ENCODE measurements at places on chromosomes 2 and 18.

DNA sequence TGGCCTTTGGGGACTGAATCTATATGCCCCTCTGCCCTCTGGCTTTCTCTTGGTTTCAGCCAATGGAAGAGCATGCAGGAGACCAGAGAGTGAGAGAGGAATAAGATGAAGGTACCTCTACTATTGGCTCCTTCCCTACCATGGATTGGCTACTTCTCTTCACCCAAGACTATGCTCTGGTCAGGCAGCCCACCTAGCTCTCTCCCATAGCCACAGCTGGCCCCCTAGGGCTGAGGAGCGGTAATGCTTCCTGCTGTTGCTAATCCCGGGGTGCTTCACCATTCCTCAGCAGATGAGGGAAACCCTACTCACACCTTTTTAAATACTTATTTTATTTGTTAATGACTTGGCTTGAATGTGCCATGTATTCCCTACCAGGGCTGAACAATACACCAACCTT, 142.4 kb downstream of the MREG start:
- peak; percentile 7 for DNase-seq

DNA sequence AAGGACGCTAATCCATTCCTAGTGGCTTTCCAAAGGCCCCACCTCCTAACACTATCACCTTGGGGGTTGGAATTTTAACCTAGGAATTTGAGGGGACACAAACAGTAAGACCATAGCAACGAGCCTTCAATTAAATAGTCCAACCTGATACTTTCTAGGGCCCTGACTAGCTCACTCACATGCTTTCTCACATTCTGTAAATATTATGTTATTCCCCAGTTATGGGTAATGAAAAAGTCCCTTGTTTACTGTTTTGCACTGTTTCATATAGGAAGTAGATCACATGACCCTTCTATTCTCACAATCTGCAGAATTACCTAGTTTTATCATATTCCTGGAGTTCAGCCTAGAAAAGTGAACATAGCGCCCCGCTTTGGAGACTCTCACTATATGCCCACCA, 1212.1 kb upstream of the ACVR2A start:
- DNase-seq: no peak

GRCh38 chr2:109326306-109326705, 197.3 kb downstream of the SH3RF3 start:
- no peak for DNase-seq

DNA sequence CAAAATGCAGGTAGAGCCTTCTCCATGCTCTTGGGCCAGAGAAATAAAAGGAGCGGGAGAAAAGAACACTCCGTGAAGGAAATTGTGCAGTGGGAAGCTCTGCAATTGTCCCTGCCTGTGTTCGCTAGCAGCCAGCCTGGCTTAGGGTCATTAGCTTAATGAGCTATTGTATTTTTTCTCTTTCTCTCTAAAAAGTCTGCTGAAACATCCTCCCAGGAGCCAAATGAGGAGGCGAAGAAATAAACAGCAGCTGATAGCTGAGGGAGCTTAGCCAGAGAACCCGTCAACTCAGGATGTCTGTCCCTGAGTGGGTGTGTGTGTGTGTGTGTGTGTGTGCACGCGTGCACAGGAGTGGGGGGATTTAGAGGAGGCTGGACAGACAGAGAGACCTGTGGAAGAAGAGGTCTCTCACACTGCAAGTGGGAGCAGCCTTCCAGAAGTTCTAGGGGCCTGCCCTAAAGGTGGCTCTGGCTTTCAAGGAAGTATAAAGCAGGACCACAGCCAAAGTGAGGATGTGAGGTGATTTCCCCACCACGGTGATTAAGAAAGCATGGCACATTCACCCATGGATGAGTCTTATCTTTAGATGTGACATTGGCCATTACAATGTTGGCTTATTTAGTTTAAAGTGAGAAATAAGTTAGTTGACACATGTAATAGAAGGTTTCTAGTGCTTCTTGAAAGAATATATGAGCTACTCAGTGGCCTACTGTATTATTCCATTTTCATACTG, 690.4 kb downstream of the RNF144A start:
- DNase-seq: no peak

- DNase-seq: no peak
Observed at GRCh38 chr18:22817844-22818243, 115.3 kb upstream of the RBBP8 start.

DNA sequence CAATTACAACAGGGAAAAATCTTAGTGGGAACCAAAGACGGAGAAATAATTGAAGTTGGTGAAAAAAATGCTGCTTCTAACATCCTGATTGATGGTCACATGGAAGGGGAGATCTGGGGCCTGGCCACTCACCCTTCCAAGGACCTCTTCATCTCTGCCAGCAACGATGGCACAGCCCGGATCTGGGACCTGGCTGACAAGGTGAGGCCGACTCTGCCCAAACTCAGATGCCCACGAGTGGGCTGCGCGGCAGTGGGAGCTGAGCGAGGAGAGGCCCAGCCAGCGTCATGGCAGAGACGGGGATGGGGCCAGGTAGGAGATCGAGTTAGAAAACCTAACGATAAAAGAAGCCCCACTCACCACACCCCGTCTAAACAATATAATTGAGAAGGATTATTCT, 87.7 kb downstream of the RTN4 start:
- DNase-seq: no peak

DNA sequence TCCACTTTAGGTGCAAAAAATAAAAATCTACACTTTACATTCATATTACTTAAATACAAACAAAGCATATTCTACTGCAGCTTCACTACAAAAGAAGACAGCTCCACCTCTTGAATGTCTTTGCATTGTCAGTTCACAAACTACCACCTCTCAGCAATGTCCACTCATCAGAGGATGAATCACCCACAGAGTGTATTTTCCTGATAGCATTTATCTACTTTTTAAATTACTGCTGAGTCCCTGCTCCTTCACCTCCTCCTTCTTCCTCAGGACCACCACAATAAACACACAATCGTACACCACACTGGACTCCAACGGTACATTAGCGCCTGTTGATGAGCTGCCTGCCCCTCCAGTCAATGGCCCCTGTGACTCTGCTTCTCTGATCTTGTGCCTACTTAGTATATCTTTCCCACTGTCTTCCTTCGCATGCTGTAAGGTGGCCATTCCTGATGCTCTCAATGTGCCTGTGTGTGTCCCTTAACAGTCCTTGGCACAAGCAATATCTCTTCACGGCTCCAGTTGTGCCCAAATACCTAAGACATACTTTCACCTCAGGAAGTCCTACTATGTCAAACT, 120.9 kb downstream of the DHRS9 start:
- DNase-seq: no peak

DNA sequence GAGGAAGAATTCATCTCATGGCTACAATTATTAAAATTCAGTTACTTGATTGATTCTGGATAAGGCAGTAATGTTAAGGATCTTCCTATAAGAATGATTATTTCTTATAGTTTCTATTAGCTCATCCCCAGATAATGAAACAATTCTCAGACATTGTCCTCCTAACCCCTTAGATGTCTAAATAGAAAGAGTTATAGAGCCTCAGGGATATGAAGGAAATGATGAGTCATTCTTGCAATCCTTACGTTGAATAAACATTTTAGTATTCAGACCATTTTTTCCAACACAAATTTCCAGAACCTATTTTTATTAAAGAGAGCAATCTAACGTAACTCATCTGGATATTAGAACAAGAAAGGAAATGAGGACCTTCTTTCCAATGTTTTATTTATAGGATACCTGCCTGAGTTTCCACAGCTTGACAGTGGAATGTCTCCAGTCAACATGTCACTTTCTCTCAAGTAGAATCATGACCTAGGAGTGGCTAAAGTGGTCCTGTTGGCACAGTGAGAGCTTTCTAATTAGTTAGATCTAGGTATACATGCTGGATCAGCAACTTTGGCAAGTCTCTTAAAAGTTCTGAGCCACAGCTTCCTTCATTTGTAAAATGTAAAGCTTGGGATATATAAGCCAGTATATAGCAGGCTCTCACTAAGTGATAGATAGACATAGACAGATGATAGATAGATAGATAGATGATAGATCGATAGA, 88.0 kb upstream of the RAB27B start:
- DNase-seq: no peak

DNA sequence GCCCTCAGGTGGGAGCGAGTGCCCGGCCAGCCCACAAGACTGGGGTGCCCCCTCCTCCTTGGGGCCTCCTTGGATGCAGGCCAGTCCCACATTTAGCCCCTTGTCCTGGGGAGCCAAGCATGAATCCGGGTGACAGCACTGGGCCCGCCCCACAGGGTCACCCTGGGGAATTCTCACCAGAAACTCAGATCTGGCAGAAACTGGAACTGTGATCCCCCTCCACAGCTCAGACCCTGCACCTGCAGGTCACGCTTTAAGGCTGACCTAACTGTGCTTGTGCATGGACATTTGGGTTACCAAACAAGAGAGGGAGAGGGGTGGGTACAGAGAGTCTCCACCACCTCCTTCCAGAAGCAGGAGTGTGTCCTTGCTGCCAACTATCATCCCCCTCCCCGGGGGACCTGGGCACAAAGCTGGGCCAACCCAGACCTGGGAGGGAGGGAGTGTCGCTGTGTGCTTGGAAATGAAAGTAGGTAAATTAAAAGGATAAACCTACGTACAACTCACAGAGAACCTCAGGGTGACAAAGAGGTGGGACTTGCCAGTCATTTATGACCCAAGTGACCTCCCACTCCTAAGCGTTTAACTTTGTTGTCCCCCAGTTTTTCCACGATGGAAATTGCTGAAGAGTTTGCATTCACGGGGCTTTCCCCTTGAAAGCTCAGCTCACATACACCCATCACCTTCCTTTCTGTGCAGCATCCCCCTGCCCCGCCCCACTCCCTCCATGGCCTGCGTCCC, 9.1 kb downstream of the ITM2C start:
- DNase-seq: no peak

DNA sequence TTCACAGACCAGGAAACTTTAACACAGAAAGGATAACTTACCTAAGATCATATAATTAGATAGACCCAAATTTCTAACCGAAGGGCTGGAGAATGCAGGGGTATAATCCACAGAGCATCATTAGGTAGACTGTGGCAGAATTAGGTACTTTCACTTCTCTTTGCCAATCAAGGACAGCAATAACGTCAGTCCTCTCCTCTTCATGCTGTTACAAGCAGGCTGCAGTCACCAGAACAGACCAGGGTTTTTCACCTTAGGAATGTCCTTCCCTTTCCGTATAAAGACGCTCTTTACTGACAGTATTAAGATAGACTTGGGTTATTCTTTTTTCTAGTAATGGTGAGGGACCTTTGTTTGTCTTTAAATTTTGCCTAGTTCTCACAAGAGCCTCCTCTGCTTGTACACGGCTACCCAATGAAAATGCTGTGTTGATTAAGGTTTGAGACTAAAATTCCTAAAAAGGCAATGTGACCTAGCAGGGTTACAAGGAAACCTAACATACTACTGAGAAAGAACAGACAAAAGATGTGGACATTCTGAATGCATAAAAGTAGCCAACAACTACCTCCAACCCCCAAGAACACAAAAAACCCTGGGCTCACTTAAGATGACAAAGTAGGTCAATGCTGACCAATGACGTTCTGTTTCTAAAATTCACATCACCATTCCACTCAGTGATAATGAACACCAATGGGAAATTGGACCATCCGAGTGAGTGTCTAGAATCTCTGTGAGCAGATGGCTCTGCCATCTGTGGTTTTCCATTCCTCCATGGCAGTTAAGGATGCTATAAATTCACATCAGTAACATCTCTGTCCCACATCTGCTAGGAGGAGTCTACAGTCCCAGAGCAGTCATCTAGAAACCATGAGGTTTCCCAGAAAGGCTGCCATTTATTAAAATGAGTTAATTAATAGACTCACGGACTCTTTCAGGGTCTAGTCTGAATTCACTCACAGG, 2.1 kb downstream of the PDIA6 start:
- no peak for DNase-seq

DNA sequence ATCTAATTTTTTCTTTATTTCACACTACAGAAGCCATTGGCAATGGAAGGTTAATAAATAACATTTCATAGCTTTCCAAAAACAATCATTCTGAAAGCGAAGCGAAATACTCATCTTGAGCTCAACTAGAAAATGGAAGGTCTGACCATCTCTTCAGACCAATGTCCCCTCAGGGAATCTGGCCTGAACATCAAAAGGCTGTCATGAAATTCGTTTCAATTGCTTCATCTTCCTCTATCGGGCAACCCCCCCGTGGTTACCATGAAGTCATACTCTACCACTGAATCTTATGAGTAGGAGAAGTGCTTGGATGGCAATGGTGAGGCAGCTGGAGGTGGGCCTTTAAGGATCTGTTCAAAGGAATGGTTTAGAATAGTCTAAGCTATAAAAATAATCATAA, 22.9 kb upstream of the CYTIP start:
- peak; percentile 50 for DNase-seq

- DNase-seq: no peak
Observed at GRCh38 chr2:206846981-206847834, 81.8 kb downstream of the FASTKD2 start.

- DNase-seq: no peak
Observed at GRCh38 chr18:36294031-36294430, 3.5 kb upstream of the FHOD3 start.

DNA sequence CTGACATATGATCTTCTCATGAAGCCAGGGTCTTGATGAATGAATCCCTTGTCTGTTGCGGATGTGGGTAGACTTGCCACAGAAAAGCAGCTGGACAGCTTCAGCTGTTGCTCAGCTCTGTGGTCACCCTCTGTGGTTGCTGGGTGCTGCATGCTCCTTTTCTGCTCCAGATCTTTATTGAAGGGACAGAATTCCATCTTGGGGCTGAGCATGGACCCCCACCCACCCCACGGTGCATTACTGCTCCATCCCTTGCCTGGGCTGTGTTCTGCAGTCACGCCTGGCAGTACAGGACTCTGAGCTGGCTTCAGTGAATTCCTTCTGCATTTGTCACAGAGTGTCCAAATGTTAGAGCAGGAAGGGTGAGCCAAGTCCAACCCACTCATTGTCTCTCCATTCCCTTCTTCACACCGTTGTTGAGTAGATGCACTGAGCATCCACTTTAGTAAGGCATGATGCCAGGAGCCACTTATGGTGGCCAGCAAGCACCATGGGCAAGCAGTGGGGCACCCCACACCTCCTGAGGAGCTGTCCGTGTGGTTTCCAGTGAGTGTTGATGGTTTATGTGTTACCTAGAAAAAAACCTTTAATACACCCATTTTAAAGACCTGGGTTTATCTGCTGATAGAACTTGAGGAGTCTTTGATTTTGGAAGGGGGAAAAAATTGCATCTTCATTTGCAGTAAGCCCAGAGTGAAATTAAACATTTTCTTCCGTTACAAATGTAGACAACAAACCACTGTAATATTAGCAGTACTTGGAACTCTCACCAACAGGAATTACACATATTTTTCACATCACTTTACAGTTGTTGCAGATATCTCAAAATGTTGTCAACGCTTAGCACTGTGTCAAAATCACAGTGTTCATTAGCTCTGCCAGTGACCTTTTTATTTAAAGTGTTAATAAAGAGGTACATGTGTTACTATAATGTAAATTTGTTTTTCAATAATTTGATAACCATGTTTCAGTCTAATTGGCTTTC, 14.7 kb upstream of the ITGB6 start:
- DNase-seq: no peak

DNA sequence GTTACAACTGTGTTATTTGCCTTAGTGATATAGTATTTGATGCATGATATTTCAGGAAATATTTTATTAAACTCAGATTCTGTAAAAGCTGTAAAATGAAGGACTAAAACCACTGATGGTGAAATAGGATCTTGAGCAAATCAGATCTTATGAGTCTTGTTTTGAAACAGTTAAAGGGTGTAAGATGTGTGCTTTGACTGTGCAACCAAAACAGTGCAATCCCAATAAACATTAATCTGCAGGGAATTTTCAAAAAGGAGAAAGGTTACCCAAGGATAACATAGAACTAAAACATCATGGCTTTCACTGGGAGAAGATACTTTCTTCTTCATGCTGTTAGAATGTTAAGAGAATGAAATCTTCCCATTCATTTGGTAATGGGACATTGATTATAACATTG, 378.7 kb downstream of the PARD3B start:
- DNase-seq: no peak

GRCh38 chr2:72993147-72993932, 76.0 kb downstream of the EMX1 start:
- DNase-seq: no peak

All from activated T-cell treated with anti-CD3 and anti-CD28 coated beads for 48 hours (primary cell).